ENCODE measurements at places on chromosomes 1 and 21.

- no peak for DNase-seq
These were observed 110.7 kb upstream of the OLFM3 start for GRCh38 chr1:102107441-102107840.

DNA sequence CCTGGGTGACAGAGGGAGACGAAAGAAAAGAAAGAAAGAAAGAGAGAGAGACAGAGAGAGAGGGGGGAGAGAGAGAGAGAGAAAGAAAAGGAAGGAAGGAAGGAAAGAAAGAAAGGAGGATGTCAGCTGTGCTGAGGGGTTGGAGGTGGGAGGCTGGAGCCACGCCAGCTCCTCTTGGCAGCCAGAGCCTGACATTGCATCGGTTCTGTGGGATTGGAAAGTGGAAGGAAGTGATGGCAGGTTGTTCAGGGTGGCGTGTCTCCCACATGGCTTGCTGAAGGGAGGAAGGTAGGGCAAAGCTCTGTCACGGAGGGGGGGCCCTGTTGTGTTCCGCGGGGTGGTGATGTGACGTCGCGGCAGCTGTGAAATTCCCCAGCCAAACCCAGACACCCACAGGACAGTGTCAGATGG lies 30.7 kb downstream of the EIF2D start:
- DNase-seq = no peak

GRCh38 chr21:43808832-43809251 lies 19.5 kb downstream of the RRP1 start:
- no peak for DNase-seq

DNA sequence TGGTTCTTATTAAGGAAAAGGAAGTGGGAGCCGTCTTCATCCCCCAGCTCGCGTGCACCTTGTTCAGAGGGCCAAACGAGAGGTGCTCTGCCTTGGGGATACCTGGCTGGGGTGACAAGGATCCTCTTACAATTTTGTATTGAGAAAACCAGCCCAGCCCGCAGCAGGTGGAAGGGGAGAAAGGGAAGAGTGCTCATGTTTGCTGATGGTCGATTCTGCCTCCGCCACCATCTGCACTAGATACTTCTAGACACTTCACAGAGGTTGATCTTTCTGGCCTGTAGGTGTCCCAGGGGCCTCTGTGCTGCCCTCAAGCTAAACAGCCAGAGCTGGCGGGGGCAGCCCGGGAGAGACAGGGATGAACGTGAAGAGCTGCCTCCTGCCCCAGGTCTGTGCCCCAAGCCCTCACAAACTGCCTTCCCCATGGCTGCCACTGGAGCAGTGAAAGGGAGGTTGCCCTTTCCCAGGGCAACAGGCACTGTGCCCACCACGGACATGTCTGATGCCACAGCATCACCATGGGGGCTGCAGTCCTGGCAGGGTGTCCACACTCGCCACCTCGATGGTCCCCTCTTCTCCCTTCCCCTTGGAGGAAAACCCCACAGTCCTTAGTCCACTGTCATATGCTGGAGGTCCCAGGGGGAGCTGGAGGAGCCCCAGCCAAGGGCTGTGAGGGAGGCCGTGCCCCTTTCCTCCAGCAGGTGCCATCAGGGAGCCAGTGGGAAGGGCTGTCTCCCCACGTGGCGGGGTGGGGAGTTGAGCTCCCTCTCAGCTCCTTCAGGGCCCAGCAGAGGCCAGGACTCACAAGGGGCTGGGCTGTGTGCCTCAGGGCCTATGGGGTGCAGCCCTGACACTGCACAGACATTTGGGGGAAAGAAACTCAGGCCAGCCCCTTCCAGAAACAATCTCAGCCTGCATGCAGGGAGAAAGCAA lies 8.1 kb downstream of the ADPRS start:
- peak; percentile 30 for DNase-seq

- DNase-seq = no peak
These were observed 26.4 kb downstream of the LRRC8B start for GRCh38 chr1:89550995-89551394.

GRCh38 chr1:8687039-8687438 lies 130.4 kb downstream of the RERE start:
- DNase-seq = no peak

DNA sequence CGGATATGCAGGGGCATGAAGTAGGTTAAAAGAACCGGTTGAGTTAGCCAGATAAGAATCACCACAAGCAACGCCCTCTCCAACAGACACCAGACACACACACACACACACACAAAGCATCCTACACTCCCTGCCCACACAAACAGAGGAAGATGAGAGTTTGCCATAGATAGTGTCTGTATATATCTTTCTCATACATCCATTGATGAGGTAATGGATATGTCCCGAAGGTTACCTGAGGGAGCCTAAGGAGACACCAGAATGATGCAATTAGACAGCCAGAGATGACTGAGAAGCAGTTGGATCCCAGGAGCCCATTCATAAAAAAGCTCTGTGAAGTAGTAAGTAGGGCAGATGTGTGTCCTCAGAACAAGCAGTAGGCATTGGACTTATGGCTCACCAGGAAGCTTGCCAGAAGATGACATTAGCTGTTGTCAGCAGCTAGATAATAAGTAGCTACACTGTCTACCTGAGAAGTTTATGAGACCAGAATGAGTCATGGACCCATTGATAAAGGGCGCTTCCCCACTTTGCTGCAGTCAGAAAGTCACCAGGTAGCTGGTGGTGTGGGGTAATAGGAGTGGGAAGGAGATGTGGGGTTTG lies 247.0 kb downstream of the KCNT2 start:
- DNase-seq = no peak

- no peak for DNase-seq
These were observed 58.9 kb downstream of the LRRC40 start for GRCh38 chr1:70146488-70146887.

GRCh38 chr1:62386351-62387121 lies 50.3 kb upstream of the USP1 start:
- DNase-seq = peak; percentile 7

DNA sequence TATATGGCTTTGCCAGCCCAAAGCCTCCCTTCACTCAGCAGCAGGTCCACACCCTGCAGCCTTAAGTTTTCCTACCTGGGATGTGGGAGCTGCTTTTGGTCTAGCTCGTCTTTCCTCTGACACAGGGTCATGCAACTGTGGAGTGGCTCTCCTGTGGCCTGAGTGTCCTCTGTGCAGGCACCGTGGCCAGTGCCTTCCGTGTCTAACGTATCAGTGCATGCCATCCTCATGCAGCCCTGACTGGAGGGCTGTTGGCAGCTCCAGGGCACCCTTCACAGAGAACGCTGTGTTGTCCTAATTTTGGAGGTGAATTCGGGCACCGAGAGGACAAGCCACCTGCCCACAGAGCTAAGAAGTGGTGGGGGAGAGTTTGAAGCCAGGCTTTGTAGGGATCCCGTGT lies 25.7 kb upstream of the C1orf174 start:
- DNase-seq = no peak
